ENCODE measurements at places on chromosomes 5 and 9.

DNA sequence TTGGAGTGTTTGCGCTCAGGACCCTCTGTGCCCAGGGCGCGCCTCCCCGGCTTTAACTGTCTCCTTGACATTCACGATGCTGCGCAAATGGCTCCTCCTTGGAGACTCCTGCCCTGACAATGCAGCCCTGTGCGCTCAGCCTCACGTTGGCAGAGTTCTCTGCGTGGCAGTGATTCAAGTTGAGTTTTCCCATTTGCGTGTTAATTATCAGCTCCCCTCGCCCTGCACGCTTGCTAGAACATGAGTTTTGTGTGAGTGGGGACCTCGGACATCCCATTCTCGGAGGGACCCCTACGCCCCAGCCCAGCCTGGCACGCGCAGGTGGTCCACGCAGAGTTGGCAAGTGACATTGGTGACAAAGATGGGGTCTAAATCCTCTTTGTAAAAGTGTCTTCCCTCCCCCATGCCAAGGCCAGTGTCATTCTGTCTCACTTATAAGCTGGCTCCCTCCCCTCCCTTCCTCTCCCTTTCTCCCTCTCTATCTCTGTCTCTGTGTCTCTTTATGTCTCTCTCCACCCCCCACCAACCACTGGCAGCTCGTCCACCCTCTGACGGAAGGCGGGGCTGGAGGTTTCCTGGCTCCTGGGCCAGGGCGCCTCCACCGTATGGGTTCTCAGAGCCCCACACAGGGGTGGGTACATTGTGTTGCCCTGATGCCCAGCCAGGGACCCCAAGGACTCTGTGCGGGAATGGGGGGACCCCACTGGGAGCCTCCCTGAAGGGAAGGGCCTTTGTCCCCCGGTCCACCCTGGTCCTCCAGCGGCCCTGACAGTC, 169.3 kb downstream of the OLFM1 start:
- DNase-seq = no peak

- no peak for DNase-seq
Measured at GRCh38 chr9:76161106-76161505, 233.1 kb downstream of the RFK start.

DNA sequence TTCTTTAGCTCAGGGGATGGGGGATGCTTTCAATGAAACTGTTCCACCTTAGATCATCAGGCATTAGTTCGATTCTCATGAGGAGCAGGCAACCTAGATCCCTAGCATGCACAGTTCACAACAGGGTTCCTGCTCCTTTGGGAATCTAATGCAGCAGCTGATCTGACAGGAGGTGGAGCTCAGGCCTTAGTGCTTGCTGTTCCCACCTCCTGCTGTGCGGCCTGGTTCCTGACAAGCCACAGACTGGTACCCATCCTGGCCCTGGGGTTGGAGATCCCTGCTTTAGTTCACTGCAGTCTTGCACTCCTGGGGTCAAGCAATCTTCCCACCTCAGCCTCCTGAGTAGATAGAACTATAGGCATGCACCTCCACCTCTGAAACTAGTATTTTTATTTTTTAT, 1369.8 kb upstream of the NUDT12 start:
- DNase-seq = no peak

- no peak for DNase-seq
Measured at GRCh38 chr5:163867738-163868137, 362.3 kb downstream of the MAT2B start.

DNA sequence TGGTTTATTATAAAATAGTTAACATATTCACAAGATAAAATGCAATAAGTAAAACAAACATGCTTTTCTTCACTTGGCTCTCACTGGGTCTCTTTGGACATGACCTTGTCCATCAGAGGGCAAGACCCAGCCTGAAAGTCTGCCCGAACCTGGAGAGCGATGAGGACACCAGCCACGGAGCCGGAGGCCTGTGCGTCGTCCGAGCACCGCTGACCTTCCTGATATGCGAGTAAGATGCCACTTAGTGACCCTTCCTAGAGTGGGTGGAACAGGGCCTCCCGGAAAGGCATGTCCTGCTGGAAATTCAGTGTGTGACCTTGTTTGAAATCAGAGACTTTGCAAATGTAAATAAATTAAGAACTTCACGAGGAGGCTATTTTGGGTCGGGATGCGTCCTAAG, 52.9 kb downstream of the IRX2 start:
- DNase-seq = no peak

DNA sequence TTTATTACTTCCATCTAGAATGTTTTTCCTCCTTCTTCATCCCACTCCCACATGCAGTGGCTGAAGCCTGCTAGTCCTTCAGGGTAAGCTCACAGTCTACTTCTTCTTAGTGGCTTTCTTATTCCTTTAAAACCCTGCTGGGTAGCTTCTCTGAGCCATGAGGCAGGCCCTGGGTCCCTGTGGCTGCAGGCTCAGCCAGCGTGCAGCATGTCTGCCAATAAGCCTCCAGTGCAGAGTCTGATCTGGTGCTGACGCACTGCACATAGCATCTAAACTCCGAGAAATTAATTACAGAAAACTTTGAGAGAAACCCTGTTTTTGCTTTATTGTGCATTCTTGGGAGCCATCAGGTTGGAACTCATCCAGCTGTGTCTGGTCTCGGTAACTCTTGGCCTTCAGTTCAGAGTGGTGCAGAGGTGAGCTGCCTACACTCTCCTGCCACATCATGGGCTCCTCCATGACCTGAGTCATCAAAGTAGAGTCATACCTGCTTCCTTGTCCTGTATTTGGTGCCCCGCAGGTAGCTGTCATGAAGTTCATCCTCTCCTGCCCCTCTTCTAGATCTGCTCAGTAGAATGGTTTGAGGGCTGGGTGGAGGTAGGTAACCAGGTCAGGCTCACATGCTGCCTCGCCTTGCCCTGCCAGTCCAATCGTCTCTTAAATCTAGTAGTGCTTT, 339.4 kb downstream of the KDM4C start:
- no peak for DNase-seq

GRCh38 chr9:100227636-100228035, 125.1 kb downstream of the TEX10 start:
- no peak for DNase-seq

DNA sequence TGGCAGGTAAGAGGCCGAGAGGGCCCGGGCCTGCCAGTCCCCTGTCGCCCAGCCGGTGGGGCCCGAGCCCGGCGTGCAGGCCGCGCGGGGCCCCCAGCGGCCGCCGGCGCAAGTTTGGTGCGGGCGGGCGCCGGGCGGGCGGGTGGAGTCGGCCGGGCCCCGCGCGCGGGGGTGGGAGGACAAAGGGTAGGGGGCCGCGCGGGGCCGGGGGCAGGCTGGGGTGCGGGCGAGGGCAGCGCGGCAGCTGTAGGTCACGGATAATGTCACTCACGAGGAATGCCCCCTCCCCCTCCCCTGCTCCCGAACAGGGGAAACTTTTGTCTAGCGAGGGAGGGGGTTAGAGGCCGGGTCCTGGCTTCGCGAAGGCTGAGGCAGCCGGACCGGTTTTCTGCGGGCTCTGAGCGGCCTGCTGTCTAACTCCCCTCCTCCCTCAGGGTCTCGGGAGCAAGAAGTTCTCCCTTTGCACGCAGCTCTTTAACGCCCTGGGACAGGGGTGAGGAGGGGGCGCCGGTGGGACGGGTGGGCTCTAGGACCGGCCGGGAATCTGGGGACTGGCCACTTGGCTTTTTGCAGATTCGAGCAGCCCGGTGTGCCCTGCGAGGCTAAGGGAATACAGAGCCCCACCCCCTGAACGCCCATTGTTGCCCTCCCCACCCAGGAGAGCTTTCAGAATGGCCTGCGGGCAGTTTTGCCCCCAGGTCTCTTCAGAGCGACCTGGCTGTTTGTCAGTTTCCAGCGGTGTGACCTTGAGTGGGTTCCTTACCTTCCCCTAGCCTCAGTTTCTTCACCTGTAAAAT, 21.3 kb upstream of the NDST1 start:
- peak; percentile 86 for DNase-seq

- DNase-seq = no peak
Measured at GRCh38 chr5:28710360-28710759, 1672.0 kb upstream of the CDH9 start.
